ENCODE measurements at places on chromosomes 6 and 20.
A peak's percentile ranks its signal among the peaks of the same experiment; 100 is the strongest.

DNA sequence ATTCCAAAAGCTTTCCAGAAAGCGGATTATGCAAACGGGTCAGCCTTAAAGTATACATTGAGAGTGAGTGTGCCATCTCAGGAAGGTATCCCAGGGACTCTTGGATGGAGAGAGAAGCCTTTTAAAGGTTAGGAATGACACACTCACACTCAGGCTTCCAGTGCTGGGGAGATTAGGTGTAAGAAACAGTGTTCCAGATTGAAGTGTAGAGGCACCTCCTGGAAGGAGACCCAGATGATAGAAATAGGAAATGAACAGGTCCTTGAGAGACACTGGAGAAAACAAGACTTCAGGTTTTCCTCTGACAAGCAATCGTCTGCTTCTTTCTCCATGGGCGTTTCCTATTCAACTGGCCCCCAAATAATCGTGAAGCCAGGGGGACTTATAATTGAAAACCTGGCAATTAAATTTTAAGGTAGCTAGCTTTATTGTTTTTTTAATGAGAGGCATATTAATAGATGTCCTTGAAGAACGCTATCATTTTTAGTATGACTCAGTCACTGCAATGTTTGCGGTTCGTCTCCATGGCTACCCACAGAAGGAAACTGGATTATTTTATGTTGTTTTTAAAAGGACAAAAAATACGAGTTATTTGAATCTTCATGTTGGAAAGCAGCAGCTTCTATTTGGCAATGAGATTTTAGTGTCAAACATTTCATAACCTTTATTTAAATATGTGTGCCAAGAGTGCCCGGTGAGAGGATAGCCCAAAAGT lies 85.3 kb downstream of the TRMT6 start:
- no peak for DNase-seq

DNA sequence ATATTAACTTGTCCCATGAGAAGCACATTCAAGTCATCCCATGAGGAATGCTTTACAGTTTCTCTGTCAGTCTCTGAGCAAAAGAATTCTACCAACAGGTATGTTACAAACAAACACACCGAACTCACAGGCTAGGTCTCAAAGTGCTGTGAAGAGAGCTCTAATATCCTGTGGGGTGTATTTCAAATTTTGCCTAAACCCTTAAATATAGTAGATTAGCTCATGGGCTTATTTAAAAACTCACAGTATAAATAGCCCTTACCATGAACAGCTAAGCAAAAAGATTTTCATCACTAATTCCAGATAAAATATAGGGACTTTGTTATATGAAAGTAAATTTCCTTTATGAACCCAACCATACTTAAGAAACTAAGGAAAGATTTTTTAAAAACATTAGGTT lies 77.8 kb downstream of the FILIP1 start:
- no peak for DNase-seq

- DNase-seq: peak; percentile 27
These were observed 128.8 kb upstream of the PDE7B start for GRCh38 chr6:135722679-135723078.

- DNase-seq: no peak
These were observed 5.3 kb downstream of the PGC start for GRCh38 chr6:41741625-41742490.

DNA sequence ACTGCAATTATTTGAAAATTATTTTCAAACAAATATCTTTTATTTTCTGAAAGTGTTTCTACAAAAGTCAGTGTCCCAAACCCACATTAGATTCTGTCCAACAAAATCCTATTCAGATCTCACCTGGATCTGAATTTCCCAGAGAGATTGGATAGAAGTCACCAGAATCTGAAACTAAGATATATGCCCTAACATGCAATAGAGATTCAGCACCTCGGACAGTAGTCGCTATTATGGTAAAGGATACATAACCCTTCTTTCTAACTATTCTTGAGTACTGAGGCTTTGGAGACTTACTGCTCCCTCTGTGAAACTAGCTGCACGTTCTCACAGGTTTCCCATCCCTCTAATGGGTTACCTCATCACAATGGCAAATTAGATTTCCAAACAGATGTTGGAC lies 151.4 kb downstream of the ID4 start:
- DNase-seq: no peak

- peak; percentile 43 for DNase-seq
These were observed 822 bp downstream of the RAB22A start for GRCh38 chr20:58310291-58310782.

DNA sequence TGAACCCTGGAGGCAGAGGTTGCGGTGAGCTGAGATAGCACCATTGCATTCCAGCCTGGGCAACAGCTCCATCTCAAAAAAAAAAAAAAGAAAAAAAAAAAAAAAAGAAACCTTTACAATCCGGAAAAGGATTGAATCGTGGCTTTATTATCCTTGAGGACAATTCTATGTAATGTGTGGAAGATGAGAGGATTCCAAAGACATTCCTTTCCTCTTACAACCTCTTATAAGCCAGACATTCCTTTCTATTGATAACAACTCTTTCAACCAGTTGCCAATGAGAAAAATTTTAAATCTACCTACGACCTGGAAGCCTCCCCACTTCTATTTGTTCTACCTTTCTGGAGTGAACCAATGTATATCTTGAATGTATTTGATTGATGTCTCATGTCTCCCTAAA lies 91.2 kb upstream of the EEF1E1 start:
- DNase-seq: no peak

GRCh38 chr6:94478133-94479005 lies 1059.0 kb upstream of the EPHA7 start:
- no peak for DNase-seq

- no peak for DNase-seq
These were observed 10.1 kb downstream of the ISM1 start for GRCh38 chr20:13231031-13231752.

Measured in HTR-8/SVneo (cell line).